ENCODE measurements at places on chromosomes 6 and 20. TPM values are rescaled to one million over a fixed set of nuclear protein-coding genes. Genes with fewer than 3 reads are reported as not detected.

Gene LRRC1
- 1.1 TPM for total RNA-seq

Gene SPAG4
- 2.1 TPM for total RNA-seq

Gene OR12D3
- total RNA-seq: not detected

Gene RPN2
- total RNA-seq: 210 TPM

Gene NELFCD
- 66.8 TPM for total RNA-seq

Gene TP53TG5
- not detected for total RNA-seq

Gene BMP5
- not detected for total RNA-seq

All from hair follicle dermal papilla cell (primary cell).